GM13976 (cell line): ENCODE measurements at places on chromosomes 4 and X.

GRCh38 chr4:167021545-167022155, 212.6 kb downstream of the SPOCK3 start:
- DNase-seq, result peak; percentile 7

DNA sequence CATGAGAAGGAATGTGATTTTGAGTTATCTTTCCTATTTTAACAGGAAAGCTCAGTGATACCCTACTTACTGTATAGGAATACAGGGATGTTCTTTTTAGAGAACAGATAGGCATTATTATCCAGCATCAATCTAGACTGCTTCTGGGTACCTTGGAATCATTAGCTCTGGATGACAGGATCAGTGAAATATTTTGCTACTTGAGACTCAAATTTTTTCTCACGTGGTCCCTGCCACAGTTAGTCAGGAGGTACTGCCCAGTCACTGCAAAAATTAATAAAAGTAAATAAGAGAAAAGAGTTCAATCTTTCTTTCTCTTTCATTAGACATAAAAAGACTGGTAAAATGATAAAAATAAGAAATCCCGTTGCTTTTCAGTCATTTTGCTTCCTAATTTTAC, 5.5 kb downstream of the ZNF827 start:
- DNase-seq, result no peak

GRCh38 chrX:137431693-137432488, 134.0 kb upstream of the ZIC3 start:
- no peak for DNase-seq

DNA sequence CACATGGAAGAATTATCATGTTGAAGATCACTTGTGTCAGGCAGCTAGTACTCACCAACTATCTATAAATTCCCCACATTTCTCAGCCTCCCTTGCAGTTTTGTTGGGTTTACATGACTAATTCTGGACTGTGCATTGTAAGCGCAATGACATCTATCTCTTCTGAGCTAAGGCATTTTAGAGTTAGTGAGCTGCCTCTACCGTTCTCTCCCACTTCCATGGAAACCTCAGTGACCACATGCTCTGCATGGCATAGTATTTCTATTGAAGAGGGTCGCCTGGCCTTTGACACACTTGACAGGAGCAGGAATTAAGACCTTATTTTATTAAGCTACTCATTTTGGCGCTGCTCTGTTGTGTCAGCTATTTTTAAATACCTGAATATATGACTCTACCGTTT, 67.5 kb upstream of the NPY2R start:
- no peak for DNase-seq
